ENCODE measurements at places on chromosomes 5 and 9. TPM values are rescaled to one million over a fixed set of nuclear protein-coding genes. Genes with fewer than 3 reads are reported as not detected.

DNA sequence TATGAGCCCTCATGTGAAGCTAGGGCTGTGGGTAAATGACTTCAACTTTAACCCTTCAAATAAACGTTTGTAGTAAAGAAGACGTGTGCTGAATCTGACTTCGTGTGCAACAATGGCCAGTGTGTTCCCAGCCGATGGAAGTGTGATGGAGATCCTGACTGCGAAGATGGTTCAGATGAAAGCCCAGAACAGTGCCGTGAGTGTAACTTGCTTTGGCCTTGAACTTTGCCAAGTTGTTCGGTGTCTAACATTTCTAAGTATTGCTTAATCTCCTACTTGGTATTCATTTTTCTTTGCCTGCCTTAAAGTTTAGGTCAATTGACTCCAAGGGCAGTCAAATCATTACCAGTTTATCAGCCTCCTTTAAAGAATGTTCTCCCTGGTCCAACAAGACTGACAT is 18.2 kb downstream of the VLDLR start:
- DNase-seq, result no peak

DNA sequence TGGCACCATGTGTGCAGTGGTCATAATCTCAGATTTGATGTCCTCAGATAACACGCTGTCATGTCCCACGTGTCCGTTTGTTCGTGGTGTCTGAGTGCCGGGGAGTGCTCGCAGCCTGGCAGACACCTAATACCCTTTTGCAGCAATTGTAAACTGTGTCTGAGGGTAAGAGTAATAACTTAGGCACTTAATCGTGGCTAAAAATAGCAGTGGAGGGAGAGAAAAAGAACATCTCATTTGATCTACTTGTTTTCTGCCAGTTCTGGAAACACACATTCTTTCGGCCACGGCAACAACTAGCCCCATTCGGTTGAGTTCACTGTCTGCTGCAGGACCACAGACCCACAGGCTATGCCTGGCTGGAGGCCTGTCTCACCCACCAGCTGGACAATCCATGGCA is 16.5 kb downstream of the ADCY2 start:
- DNase-seq, result no peak

GRCh38 chr9:96071076-96071814 is 195.8 kb downstream of the ERCC6L2 start:
- DNase-seq, result no peak

DNA sequence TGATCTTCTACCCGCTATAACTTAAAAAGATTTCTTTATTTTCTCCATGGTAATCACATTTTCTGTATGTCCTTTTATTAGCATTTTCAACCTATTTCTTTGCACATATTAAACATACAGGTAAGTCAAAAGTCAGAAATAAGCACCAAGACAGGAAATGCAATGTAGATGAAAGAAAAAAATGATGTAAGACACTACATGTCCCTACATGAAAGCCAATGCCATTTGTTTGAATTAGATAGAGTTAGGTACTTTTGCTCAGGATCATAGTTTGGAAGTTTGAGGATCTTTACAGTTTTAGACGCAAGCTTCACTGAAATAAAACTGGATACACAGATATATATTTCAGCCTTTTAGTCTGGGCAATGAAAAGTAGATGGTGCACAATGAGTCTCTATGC is 453.1 kb upstream of the MEF2C start:
- DNase-seq, result no peak

DNA sequence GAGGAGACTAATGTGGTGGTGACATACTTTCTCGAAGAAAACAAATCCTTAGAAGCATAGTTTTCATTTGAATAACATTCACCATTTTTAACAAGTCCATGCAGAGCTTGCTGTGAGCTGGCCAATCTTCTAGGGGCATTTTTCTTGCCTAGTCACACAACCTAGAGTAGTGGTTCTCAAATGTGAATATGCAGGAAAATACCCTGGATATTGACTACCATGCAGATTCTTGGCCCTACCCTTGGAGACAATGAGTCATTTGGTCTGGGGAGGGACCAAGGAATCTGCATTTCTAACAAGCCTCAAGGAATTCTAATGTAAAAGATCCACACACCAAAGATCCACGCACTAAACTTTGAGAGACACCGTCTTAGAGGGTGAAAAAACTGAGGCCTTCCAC is 23.5 kb downstream of the GDNF start:
- DNase-seq, result no peak

- DNase-seq, result peak; percentile 82
These were observed 15.8 kb downstream of the CWC27 start for GRCh38 chr5:64784451-64785025.

DNA sequence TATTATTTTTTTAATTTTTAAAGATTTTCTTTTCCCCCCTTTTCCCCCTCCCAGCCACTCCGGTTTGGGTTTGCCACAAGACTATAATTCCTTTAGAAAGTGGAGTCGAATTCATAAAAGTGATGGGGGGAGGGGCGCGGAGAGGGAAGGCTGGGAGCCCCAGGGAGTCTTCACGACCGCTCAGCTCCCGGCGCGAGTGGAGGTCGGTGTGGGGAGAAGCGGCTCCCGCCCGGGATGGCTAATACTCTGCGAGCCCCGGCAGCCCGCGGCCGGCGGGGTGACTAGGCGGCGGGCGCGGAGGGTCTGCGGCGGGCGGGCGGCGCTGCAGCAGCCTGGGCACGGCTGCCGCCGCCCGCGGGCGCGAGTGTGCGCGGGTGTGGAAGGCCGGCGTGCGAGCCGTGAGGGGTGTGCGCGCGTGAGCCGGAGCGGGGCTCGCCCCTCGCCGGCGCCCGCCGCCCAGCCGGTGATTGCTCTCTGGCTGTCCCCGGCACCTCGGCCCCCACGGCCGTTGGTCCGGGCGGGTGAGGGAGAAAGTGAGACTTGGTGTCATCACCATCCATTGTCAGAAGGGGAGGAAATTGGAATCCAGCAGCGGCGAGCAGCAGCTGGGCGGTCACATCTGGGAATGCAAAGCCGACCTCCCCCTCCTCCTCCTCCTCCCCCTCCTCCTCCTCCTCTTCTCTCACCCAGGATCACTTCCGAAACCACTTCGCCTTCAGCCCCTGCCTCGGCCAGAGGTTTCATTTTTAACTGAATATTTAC is at the start of gene PARP8:
TSS of gene PARP8 (plus strand) at position 377 of the 762 bp plus-strand sequence. CDS start 459 bp downstream, outside the sequence.
- DNase-seq, result peak; percentile 87

DNA sequence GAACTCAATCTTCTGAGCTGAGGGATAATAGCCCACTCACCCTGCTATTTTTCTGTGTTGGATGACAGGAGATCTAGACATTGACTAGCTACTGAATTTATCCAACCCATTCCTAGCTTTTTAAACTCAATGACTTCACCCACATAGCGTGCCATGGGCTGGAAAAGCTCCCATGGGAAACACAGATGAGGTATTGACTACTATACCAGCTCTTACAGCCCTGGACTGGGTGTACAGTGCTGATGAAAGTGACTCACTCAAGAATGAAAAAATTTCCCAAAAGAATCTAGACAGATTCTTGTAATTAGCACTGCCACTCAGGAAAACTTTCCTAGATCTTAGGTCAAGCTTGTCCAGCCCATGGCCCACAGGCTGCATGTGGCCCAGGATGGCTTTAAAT is 72.7 kb upstream of the NREP start:
- DNase-seq, result no peak

GRCh38 chr9:26955222-26955903 is 849 bp upstream of the IFT74 start:
- DNase-seq, result no peak

DNA sequence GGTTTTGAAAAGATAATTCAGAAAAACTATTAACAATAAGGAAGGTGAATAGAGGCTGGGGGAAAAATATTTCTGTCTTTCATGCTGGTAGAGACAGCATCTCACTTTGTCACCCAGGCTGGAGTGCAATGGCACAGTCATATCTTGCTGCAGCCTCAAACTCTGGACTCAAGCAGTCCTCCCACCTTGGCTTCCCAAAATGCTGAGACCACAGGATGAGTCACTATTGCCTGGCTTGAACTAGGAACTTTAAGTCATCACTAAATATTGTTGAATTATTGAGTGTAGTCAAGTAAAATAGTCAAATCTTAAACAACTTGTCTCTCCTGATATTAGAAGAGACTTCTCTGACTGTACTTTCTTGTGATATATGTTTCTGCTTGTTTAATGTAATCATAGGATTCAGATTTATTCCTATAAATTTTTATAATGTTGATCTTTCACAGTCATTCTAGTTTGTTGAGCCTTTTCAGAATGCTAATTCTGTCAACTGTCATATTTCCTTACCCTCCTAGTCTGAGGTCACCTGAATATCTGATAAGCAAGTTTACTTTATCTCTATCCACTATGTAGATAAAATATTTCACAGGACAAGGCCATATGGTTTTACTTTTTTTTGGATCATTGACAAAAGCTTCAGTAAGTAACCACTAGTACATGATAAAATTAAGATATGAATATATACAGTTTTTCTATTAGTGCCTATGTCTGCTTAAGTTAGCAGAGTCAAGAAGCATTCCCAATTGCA is 1696.5 kb downstream of the MAT2B start:
- DNase-seq, result no peak

GRCh38 chr9:135456436-135457104 is 23.0 kb upstream of the PPP1R26 start:
- DNase-seq, result peak; percentile 66

DNA sequence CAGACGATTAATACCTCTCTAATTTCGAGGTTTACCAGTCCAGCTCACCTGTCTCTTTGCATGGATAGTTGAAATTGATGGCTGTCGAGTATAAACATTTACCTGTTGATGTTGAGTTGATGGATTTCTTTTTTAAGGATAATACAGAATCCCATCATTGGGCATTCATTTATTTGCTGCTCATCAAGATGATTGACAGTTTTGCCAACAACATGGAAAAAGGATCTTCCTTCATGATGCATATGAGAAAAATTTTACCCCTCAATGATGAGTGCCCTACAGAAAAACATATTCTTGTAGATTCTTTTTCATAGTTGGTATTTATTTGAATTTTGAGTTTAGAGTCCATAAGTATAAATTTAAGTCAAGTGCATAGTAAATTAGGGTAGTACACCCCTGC is 59.2 kb downstream of the ZCCHC7 start:
- no peak for DNase-seq

DNA sequence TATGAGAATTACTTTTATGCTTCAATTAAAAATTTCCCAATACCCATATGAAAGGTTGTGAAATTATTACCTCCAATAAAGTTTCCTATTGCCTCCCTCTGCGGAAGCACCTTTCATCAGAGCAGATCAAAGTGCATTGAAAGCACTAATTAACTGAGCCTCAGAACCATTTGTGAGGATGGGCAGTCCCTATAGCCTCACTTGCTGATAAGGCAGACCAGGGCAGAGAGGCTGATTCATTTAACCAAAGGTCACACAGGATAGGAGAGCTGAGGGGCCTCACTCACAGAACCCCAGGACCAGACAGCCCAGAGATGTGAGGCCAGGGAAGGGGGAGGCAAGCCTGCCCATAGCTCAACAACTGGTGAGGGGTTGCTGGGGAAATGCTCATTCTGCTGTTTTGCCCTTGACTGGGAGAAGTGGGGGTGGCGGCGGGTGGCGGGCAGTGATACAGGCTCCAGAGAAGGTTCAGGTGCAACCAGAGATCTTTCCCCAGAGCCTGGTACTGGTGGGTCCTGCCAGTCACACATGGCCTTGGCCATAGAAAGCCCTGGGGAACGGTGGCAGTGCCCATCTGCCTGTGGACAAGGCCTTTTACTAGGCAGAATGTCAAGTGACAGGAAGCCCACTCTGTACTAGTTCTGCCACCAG is 57.9 kb downstream of the MACROH2A1 start:
- no peak for DNase-seq

DNA sequence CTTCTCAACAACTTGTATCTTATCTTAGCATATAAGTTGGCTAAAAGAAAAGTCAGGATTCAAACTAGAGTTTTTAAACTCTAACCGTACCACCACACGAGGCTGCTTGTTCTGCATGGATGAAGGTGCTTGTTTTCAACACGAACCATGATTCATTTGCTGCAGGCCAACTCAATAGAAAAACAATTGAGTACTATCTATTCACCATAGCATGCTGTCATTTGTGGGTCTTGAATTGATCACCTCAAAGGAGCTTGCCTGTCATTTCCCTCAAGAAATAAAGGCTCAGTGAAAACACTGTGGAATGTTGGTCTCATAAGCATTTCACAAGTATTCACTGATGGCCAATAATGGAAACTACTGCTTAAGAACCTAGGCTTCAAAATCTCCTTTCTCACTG is 21.0 kb upstream of the GRIA1 start:
- no peak for DNase-seq

- no peak for DNase-seq
These were observed 119.2 kb upstream of the BOD1 start for GRCh38 chr5:173735691-173736090.

- peak; percentile 91 for DNase-seq
These were observed 8.5 kb downstream of the PTGER4 start for GRCh38 chr5:40688127-40688761.

- no peak for DNase-seq
These were observed 4.5 kb downstream of the MACIR start for GRCh38 chr5:103263054-103263453.

DNA sequence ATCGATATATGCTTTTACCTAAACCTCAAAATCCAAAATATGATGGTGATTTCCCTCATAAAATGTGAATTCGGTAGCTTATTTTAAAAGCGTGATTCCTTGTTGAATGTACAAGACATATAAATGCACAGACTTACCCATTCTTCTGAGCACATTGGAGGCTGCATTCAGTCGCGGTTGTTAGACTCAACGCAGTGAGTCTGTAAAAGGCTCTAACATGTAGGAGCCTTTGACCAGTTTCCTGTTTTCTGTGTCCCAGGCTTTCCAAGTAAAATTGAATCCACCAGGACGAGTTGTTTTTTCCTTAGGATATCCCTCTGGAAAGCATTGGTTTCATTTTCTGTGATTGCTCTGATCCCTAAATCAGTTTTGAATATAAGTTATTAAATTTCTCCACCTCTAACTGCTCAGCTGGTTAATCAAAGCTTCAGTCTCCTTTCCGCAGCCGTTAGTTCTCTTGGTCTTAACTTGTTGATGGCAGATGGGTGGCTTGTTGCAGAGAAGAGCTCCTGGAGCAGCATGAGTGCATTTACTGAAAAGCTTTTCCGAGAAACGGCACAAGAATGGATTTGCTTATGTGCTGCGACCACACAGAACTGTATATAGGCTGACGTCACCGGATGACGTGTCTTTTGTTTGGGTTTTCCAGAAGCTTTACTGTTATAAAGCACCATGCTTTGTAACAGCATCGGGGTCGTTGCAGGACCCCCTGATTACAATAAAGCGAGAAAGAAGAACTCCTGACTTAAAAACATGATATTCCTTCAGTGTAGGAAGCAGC is at the start of gene LRRTM2:
TSS of gene LRRTM2 (minus strand) at position 565 of the 781 bp plus-strand sequence. CDS start at position 141, 424 bp downstream.
- DNase-seq, result no peak

GRCh38 chr9:37919956-37920335 is 16.0 kb upstream of the SLC25A51 start:
- DNase-seq, result peak; percentile 76

GRCh38 chr9:78044886-78045285 is 13.3 kb upstream of the GNAQ start:
- DNase-seq, result no peak

Gene IFNB1
- total RNA-seq, result not detected

Gene HBEGF
- total RNA-seq, result 6.9 TPM

Gene PCDHA3
- total RNA-seq, result 0.19 TPM

Gene TLX3
- not detected for total RNA-seq

Gene CD72
- total RNA-seq, result 2.8 TPM

Gene AQP3
- total RNA-seq, result 5.5 TPM

Gene KLF9
- 104 TPM for total RNA-seq

Gene CARTPT
- not detected for total RNA-seq

Gene CA9
- 1.2 TPM for total RNA-seq

Gene HMGCR
- total RNA-seq, result 22.9 TPM

Gene TMEM252
- total RNA-seq, result not detected

Gene FBP2
- total RNA-seq, result not detected

Gene C5orf34
- total RNA-seq, result 2.3 TPM
